NCI-H1092 (cell line): ENCODE measurements at places on chromosomes 2 and 18.

DNA sequence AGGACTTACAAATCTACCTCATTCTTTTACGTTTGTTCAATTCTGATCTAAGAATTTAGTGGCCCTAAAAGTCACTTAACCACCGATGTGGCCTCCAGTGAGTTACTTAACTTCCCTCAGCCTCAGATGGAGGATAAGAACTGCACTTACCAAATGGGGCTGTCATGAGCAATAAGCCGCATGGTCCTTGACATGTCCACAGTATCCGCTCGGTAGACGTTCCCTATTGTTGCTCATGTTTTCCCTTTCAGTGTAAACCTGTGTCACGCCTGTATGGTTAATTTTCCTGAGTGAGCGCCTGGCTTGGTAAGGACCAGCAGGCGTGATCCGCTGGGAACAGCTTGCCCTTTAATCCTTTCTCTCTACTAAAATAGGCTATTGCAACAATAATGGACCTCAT lies 20.3 kb downstream of the SEC11C start:
- no peak for DNase-seq

- DNase-seq, result no peak
These were observed 1167.7 kb upstream of the ZEB2 start for GRCh38 chr2:145687442-145688134.

- no peak for DNase-seq
These were observed 43.1 kb downstream of the BAZ2B start for GRCh38 chr2:159573294-159573693.

DNA sequence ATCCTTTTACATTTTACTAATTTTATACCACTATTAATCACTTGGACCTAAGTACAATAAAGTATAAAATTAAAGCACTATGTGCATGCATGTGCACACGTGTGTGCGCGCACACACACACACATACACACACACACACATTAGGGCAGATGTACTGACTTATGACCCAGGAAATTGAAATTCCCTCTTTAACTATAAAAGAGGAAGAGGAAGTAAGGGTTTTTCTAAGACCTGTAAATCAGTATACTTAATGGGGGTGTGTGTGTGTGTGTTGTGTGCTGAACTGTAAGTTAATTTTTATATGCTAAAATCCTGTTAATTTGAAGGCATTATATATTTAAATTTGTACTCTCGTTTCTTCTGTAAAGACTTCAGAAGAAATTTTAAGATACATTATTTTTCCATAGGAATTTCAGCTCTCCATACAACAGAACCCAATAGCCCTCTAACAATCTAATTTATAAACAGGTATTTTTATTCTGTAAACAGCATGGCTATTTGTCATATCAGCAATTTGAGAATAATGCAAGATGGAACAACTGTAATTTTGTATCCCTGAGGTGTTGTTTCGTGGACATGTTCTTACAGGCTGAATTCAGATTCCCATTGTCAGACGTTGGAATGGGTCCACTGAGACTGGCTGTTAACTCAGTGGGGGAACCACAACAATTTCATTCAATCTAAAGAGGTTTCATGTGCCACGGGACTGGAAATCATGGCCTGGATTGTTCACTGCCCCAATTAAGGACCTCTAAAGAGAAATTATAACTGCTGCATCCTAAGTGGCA lies 90.9 kb downstream of the PLA2R1 start:
- DNase-seq, result peak; percentile 13

GRCh38 chr18:61637319-61637718 lies 255.5 kb downstream of the RNF152 start:
- DNase-seq, result peak; percentile 74

- DNase-seq, result no peak
These were observed 30.0 kb downstream of the EN1 start for GRCh38 chr2:118817469-118817868.

GRCh38 chr18:56312551-56313335 lies 325.6 kb downstream of the TXNL1 start:
- no peak for DNase-seq

DNA sequence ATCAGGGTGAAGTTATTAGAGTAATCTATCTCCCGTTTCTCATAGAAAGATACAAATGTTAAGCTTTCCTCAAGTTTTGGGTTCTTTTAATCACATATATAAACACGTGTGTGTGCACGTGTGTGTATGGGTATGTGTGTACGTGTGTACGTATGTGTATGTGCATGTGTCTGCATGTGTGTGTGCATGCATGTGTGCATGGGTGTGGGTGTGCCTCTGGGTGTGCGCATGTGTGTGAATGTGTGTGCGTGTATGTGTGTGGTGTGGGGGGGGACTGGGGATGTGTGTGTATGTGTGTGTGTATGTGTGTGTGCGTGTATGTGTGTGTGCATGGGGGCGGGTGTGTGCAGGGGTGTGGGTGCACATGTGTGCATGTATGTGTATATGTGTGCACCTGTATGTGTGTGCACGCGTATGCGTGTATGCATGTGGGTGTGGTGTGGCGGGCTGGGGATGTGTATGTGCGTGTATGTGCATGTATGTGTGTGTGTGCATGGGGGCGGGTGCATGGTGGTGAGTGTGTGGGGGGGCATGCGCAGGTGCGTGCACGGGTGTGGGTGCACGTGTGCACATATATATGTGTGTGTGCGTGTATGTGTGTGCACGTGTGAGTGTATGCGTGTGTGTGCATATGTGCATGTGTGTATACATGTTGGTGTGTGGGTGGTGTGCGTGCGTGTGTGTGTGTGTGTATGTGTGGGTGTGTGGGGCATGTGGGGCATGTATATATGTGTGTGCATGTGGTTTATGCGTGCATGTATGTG lies 304.0 kb downstream of the MBD2 start:
- DNase-seq, result no peak

- no peak for DNase-seq
These were observed 17.1 kb upstream of the ATOH8 start for GRCh38 chr2:85736456-85737355.

DNA sequence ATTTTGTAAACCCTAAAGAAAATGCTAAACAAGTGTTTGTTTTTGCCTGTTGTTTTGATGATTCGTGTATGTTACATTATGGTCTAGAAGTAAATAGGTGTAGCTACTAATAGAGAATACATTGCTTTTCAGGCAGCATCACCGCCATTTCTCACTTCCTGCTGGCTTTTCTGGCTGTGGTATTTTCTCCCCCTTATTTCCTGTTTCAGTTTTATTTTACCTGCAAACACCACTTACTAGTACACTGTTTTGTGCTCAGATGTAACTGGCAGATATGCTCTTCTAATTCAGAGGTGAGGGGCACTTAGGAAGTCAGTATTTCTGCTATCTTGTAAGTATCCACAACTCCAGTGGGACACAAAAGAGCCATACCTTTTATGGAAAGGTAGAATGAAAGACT lies 38.1 kb upstream of the SLC3A1 start:
- no peak for DNase-seq

- DNase-seq, result no peak
These were observed 148.7 kb upstream of the DSEL start for GRCh38 chr18:67665266-67665665.

- no peak for DNase-seq
These were observed 62.6 kb downstream of the KLF7 start for GRCh38 chr2:207103132-207103531.

- DNase-seq, result no peak
These were observed 566.2 kb downstream of the GALR1 start for GRCh38 chr18:77815666-77816338.

DNA sequence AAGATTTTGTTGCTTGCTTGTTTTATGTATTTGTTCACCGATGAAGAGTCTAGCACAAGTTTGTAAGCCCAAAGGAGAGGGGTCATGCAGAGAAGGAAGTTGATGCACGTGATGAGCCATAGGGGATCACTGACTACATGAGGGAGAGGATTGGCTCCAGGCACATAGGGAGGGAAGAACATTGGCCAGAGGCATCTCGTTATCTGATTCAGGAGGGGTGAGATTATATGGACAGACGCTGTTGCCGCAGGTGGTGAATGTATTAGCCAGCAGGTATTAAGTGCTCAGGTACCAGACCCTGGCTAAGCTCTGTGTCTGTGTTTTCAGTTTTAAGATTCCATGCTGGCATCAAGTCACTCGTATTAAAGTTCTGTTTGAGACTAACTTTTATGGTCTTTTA lies 91.8 kb upstream of the CHST9 start:
- DNase-seq, result no peak

DNA sequence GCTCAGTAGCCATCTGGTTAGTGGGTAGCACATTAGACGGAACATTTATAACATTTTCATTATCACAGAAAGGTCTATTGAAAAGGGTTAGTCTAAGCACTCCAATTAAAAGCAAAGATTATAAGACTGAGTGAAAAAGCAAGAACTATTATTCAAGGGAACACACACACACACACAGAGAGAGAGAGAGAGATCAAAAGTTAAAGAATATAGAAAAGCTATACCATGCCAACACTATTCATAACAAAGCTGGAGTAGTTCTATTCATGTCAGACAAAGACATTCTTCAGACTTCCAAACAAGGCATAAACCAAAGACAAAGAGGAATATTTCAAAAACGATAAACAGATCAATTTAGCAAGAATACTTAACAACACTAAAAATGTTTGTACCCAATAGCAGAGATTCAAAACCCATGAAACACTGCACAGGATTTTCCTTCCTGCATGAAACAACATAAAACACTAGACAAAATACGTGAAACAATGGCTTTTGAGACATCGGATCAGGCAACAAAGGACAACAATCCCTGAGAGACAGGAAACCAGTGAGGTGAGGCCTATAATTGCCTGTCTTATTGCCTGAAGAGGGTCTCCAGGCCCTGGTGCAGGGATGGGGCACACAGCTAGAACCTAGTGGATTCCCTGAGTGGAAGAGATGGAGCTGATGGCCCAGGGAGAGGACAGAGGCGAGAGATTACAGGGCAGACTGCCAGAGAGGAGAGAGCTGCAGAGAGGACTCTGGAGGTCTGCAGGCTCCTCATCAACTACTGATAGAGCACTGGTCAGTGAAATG lies 83.6 kb upstream of the NPAS2 start:
- DNase-seq, result no peak

GRCh38 chr2:33069894-33070651 lies 123.3 kb downstream of the LTBP1 start:
- no peak for DNase-seq

GRCh38 chr2:158204741-158205165 lies 103.1 kb downstream of the UPP2 start:
- DNase-seq, result no peak

DNA sequence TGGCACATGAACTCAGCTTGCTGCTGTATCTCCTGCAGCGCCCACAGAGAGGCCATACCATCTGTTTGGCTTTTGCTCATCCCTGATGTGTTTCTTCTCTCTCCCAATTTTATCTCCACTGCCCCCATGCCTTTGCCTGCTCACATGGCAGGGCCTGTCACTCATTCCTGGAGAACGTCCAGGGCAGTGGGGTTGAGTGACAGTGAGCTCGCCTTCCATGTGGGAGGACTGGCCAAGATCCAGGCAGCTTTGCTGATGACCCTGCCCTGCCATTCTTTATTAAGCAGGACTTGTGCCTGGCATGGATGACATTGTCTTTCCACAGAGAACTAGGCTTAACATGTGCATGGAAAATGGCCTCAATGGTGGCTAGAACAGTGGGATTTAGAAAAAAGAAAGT lies 230.5 kb upstream of the THSD7B start:
- no peak for DNase-seq

- peak; percentile 56 for DNase-seq
These were observed 43.1 kb upstream of the LONRF2 start for GRCh38 chr2:100365434-100365833.

DNA sequence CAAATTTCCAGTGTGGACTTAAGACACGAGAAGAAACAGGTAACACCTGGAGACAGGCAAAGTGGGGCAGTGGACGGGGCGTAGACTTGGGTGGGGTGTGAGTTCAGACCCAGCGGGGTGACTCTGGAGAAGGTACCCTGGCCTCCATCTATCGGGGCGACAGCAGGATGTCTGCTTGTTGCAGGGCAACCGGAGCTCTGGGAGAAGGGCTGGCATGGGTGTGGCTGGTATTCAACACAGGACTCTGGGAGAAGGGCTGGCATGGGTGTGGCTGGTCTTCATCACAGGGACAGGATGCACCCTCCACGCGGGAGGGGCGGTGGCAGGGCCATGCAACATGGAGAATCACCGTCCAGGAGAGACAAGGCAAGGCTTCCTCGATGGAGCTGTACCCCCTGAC lies 198.5 kb downstream of the HDAC4 start:
- no peak for DNase-seq

- DNase-seq, result no peak
These were observed 411 bp downstream of the RNASEH1 start for GRCh38 chr2:3557639-3558204.

DNA sequence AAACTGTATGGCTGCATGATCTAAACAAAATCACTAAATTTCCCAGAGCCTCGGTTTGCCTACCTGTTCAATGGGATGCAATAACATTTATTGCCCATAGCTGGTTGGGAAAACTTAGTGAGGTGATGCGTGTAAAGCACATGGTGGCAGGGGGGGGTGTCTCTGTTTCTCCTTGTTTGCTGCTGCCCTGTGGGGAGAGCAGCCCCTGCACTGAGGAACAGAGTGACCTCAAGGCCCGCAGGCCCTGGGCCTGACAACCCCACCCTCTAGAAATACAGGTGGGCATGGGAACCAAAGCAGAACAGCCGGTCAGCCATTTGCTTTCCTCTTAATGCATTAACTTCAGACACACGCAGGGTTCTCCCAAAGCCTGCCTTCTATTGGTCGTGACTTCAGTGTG lies 55.1 kb upstream of the SLC66A3 start:
- no peak for DNase-seq
